ENCODE measurements at places on chromosomes 7 and 10.

GRCh38 chr10:79068562-79069324, at the start of gene ZMIZ1:
Gene ZMIZ1 (plus strand): TSS chr10:79068966. CDS start chr10:79201633, 132,667 bp downstream.
- peak; percentile 89 for DNase-seq

DNA sequence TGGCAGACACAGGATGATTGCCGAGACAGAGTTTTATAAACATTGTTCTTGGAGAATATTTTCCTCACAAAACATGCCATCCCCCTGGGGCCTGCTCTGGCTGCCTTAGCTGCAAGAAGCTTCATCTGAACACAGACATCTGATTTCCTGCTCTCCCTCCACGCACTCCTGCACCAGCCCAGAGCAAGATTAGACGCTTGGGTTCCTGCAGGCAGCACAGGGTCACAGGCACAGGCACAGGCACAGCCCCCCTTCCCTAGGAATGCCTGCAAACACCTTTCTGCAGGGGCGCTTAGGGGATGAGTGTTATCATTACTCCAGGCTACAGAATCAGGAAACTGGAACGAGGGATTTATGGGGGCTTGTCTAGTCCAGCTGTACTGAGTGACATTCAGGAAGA, 450.3 kb downstream of the GRID1 start:
- no peak for DNase-seq

- no peak for DNase-seq
Observed at GRCh38 chr10:80771285-80771684, 233.6 kb downstream of the SH2D4B start.

DNA sequence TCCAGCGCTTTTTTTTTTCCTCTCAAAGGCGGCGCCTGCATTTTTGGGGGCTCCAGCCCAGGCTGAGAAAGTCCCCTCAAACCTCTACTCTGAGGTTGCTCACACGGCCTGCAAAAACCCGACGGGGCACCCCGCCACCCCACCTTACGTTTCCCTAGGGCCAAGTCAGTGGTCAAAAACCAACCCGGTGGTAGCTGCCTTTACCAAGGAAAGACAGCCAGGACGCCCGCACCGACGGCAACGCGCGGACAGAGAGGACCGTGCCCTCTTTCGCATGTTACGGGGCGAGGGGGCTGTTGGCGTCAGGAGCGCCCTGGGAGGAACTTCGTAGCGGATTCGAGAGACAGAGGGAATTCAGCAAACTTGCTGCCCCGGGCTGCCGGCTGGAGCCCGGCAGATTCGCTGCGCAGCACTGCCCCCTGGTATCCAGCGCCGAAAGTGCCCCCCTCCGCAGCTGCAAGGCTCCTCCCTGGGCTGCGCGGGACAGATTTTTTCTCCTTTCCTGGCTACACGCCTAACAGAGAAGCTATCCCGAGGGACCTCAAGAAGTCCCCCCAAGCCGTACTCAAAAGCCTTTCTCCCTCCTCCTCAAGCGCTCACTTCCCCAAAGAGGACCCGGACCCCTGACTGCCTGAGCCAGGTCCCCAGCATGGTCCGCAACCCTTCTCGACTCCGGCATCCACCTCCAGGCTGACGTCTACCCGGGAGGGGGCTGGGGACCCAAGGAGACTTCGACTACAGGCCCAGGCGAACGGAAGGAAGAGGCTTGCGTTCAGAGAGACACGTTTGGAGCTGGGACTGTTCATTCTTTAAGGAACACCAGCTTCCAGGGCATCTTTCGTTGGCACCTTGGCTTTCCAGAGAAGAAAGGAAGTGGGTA, 27.7 kb upstream of the VAX1 start:
- peak; percentile 51 for DNase-seq

GRCh38 chr7:135683609-135684008, 21.3 kb downstream of the STMP1 start:
- no peak for DNase-seq

DNA sequence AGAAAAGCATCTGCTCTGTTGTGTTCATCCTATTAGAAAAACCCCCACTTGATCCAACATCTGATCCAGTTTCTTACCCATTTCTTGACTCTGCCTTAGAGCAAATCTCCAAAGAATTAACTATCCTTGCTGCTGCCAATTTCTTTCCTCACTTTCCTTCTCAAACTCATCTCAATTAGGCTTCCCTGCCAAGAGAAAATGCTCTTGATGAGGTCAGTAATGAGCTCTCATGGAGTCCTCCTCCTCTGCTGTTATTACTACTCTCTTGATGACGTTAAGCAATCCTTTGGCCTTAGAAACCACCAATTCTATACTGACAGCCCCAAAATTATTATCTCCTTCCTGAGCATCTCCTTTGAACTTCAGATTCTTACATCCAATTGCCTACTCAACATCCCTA, 162.0 kb upstream of the FAM13C start:
- DNase-seq: no peak

DNA sequence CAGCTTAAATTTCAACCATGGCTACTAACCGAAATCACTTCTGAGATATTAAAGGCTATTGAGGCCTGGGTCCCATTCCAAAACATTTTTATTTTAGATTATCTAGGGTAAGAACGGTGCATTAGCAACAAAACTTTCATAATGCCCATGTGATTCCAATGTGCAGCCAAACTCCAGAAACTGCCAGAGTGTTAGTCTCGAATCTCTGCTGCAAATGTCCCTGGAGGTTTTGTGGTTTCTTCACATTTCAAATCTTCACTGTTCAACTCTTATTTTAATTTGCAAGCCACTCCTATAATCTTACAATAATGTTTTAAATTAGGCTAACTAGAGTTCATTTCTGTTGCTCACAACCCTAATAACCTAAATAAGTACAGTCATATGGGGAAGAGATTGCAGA, 357.0 kb downstream of the PHF14 start:
- DNase-seq: no peak

DNA sequence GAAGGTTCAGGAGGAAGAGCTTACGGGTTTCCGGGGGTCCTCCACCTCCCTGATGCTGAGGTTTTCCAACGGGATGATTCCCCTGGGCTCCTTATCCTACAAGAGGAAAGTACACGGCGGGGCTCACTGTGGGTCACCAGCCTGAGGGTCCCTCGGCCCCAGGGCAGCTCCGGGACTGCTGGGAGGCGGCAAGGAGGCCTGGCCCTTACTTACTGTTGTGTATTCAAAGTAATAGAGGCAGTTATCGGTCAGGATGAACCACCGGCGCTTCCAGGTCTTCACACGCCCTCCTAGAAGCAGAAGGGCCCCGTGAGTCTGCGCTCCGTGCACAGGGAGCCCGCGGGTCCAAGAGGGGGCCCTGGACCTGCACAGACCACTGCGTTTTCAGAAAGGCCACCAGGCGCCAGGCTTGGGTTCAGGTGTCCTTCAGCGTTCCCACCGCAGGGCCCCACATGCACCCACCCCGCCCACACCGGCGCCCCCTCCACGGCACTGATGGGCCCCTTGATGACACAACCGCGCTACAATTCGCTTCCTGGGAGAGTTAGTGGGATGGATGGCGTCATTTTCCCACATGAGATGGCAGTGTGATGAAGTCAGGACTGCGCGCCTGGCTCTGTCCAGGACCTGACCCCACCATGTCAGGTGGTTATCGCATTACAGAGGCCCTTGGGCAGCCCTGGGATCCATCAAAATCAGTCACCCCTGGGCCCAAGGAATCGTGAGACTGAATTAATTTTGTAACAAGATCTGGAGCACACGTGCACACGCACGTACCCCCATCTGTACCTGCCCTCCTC, 106.7 kb downstream of the CYTH3 start:
- no peak for DNase-seq

GRCh38 chr10:5297466-5297865, 67.3 kb upstream of the UCN3 start:
- DNase-seq: no peak

DNA sequence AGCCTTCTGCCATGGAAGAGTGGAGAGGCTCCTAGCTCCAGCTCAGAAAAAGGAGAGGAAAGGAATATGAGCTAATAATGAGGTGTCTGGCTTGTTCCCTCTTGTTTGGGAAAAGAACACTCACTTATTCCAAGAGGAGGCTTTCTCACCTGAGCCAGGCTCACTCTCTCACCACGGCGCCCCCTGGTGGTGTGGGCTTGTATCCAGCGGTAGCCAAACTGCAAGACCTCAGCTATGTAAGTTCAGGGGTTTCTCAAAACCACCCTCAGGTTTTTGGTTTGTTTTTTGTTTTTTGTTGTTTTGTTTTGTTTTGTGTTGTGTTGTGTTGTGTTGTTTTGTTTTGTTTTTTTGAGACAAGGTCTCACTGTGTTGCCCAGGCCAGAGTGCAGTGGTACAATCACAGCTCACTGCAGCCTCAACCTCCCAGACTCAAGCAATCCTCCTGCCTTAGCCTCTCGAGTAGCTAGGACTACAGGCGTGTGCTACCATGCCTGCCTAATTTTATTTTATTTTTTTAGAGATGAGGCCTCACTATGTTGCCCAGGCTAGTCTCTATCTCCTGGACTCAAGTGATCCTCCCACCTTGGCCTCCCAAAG, 124.0 kb downstream of the TMEM130 start:
- DNase-seq: no peak

DNA sequence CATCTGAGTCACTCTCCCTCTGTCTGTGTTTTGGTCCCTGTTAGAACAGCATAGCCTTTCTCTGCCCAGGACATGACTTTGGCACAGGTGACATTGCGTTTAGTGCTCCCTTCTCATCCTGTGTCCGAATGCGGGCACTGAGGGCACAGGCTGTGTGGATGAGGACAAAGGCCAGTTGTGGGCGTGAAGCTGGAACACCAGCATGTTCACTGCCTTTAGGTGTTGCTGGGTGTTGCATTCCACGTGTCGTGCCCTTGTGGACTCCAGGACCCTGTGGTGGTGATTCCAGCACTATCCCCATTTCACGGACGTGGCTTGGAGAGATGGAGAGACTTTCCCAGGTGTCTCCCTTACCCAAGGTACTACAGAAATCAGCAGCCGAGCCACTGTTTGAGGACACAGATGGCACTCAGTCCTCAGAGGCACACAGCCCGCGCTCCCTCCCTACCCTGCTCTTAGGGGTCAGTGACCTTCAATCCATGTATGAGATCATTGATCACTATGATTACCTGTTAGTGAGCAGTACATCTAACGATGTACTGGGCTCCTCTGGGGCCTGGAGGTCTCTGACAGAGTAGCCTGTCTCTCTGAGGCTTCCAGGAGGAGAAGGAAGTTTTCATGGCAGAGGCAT, 917 bp upstream of the CNPY1 start:
- DNase-seq: no peak

- no peak for DNase-seq
Observed at GRCh38 chr7:49479936-49480544, 293.4 kb upstream of the VWC2 start.

DNA sequence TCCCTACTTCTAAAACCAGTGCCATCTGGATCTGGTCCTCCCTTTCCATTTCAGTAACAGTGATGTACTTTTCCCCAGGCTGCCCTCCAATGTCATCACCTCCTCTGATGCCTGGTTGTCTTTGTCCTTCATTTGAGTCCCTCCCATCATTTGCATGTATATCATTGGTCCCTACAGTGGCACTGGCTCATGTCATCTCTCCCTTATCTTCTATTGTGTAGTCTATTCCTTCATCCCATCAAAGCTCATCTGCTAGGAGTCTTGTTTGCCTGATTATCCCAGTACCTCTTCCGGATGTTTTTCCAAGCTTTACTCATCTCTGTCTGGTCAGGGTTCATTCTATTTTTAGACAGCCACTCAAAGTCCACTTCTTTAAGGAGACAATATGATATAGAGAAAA, 292.9 kb upstream of the BMPER start:
- DNase-seq: no peak

- DNase-seq: peak; percentile 2
Observed at GRCh38 chr7:139585042-139585441, 61.6 kb downstream of the CLEC2L start.

DNA sequence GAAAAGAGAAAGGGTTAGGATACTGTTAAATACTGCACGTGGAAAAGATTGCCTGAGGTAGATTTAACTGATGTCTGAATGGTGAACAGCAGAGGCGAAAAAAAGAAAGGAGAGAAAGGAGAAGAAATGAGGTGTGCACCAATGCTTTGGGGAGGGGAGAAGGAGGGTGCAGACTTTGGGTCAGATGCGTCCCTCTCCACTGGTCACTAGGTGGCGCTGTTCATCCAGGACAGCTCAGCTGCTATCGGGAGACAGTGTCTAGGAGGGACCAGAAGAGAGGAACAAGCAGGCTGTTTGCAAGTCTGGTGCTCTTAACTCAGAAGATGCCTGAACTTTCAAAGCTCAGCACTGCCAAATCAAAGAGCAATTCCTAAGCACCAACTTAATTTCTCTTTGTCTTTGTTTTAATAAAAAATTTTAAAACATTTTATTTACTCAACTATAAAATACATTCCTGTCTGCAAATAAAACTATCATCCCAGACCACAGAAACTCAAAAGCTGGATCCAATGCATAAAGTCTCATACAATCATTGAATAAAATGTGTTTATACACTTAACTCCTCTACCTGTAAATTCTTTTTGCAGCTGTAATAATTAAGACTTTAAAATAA, 83.9 kb upstream of the PDLIM1 start:
- peak; percentile 54 for DNase-seq

GRCh38 chr10:79454259-79454658, 8.8 kb upstream of the ZCCHC24 start:
- peak; percentile 47 for DNase-seq

All from ovary (tissue), 10 donors.